ENCODE measurements at places on chromosomes 6 and 20. TPM values are rescaled to one million over a fixed set of nuclear protein-coding genes. Genes with fewer than 3 reads are reported as not detected.
A peak's percentile ranks its signal among the peaks of the same experiment; 100 is the strongest.

DNA sequence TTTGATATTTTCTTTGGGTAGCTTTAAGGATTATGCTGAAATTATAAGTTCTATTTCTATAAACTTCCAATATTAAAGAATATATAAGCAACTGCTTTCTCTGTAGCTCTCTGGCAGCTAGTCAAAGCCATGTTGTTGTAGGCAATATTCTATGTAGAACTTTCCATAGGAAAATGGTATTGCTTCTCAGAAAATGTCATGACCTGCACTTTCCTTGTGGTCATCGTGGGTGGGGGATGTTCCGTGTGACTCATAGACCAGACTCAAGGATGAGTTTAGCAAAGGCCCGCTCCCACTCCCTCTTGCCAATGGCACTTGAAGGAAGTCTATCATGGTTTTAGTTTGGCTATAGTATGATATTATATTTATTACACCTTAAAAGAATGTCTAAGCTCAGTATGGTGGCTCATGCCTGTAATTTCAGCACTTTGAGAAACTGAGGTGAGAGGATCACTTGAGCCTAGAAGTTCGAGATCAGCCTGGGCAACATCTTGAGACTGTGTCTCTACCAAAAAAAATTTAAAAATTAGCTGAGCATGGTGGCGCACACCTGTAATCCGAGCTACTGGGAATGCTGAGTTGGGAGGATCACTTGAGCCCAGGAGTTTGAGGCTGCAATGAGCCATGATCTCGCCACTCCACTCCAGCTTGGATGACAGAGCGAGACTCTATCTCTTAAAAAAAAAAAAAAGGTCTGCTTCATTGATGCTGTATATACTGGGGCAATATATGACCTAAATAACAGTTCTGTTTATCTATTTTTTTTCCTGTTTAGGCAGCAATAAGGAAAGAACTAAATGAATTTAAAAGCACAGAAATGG is 36.6 kb upstream of the LTV1 start:
- no peak for DNase-seq

DNA sequence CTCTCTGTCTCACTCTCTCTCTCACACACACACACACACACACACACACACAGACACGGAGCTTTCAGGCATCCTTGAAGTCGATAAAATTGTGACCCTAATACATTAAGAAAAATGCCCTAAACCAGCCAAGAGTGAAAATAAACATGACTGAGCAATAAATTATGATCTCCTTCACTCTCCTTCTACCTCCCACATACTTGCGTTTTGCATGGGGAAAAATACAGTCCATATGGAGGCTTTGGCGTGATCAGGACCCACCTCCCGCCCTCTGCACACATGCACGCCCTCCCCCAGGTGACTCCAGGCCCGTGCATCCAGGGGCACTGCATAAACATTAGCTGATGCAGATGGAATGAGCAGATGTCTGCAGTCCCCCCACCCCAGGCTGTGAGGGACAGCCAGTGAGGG is 114.2 kb upstream of the JARID2 start:
- DNase-seq = no peak

DNA sequence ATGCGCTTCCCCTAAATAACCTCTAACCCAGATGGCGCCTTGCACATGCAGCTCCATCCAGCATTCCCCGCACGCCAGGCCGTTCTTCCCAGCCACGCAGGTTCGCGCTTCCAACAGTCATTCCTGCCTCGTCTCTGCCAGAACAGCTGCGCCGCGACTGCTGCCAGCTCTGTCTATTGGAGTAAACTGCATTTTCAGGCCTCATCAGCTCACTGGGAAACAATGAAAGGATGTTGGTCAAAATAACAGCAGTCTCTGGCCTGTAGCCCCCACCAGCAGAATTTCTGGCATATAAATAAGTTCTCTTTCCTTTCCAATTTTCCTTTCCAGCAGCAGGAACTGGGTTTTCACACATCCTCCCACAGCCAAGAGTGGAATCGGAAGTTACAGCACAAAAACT is 14.6 kb downstream of the NRSN1 start:
- DNase-seq = peak; percentile 34

HLA-DOA gene
- 10.3 TPM for total RNA-seq

DNA sequence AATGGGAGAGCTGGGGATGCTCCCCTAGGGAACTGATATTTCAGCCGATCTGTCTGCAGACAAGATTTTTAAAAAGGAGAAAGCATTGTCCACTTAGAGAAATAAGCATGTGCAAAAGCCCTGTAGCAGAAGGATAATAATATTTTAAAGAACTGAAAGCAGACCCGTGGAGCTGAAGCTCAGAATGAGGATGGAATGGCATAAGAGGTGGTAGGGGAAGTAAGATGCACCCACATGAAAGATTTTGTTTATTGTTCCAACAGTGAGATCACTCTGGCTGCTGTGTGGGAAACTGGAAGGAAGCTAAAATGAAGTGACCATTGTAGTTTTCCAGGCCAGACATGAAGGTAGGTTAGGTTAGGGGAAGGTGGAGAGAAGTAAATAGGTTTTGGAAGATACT is 266.4 kb upstream of the PRDM1 start:
- DNase-seq = no peak

EPB41L1 gene
- 20.4 TPM for total RNA-seq

BPI gene
- not detected for total RNA-seq

DNA sequence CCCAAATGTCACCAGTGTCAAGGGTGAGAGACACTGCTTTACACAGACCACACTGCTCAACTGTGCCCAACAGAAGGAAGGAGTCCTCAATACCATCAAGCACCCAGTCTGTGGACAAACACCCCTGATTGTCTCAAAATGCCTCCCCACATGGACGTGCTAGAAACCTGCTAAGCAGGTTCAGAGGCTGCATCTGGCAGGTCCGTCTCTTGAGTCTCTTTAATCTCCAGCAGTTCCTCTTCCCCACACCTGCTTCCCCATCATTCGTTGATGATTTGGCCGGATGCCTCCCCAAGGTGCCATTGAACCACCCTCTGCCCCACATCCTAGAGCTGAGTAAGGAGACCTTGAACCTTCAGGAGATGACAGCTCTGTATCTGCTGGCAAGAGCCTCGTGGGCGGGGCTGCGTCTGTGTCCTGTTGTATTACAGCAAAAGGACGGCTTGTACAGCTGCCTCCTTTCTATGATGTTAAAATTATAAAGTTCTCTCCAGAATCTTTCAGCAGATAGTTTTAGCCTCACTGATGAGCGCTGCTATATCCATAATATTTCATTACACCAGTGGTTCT is 179.2 kb downstream of the PREX1 start:
- DNase-seq = no peak

KIF6 gene
- total RNA-seq = 0.75 TPM

DNA sequence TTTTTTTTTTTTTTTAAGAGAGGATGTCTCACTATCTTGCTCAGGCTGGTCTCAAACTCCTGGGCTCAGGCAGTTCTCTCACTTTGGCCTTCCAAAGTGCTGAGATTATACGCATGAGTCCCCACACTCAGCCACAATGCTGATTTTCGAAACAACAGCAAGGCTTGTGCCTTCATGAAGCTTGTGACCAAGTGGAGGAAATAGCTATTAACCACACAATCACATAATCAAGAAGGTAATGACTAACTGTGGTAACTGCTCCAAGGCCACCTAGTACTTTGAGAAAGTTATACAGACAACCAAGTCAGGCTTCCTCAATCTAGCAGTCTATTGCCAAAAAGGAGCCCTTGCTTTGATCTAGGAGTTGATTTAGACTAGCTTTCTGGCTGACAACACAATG is 46.3 kb downstream of the SOD2 start:
- DNase-seq = no peak

DNA sequence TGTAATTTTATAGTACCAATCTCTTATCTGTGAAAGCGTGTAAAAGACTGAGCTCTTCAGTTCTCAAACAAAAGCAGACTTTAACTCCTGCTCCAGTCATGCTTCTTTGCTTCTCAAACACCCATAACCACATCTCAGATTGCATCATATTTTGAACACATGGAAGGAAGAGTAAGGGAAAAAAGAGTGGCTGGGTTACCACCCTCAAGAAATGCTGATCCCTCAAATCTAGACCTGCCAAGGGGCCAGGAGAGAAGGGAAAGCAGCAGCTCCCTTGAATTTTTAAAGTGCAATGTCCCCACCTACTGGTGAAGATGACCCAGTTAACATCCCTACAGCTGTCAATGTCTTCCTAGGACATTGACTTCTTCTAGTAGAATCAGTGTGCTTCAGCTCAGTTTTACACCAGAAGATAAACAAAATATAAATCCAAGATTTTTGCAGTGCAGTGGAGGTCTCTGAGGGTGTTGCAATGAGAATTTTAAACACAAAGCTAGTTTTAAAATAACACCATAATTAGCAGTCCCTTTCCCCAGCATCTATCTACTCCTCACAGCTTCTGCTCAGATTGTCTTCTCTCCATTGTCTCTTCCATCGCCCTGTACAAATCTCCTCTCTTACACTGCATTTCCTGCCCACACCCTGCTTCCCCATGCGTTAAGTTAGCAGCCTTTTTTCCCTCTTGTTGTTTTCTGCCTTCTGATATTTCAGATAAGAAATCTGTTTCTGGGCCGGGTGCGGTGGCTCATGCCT is 22.6 kb upstream of the HLA-DQB2 start:
- DNase-seq = no peak

- DNase-seq = no peak
Measured at GRCh38 chr6:4909063-4909706, 94.7 kb downstream of the RPP40 start.

GRCh38 chr6:46378882-46379416 is 112.3 kb downstream of the RCAN2 start:
- no peak for DNase-seq

DNA sequence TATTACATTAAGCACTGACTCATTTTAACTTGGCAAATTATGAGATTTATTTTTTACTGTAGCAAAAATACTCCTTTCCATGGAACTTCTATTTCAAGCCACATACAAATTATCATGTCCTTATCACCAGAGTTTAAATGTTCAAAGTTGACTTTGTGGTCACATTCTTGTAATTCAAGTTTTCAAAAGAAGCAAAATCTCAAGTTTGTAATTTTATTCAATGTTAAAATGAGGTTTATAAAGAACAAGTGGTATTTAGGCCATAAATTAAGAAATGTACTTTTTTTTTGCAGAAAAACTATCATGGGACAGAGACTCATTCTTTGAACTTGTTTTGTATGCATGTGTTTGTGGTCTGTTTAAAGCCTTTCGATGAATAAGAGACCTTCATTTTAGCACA is 811.5 kb downstream of the TENT5A start:
- DNase-seq = no peak

GRCh38 chr6:31186052-31186734 is 15.7 kb upstream of the POU5F1 start:
- DNase-seq = peak; percentile 85

DNA sequence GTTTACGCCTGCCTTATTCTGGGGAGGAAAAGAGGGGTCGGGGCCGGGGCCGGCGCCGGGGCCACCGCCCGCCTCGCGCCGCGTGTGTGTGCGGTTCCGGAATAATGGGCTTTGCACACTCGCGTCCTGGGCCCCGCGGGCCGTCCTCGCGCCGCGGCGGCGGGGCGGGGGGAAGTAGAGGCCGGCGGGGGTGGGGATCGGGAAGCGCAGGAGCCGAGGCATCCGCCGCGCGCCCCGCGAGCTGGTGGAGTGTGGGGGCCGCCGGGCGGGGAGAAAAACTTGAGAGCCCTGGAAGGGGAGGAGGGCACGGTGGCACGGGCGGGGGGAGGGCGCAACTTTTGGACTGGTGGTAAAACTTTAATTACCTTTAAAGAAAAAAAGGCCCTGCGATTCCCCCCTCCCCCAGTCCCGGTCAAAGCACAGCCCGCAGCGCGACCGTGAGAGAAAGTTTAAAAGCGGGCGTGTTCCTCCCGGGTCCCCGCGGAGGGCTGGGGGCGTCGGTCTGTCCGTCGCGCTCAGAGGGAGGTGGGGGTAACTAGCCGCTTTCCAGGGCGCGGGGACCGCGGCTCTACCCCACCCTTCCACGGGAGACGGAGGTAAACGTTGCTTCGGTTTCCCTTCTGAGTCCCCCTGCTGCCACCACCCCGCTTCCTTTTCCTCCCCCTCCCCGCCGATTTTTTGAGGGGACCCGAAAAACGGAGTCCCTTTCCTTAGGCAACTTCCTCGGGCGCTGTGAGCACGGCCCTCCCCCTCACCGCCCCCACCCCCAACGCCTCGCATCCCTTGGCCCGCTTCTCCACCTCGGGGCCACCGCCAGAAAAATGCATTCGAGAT is 1.9 kb downstream of the L3MBTL3 start:
- DNase-seq = peak; percentile 35

PBX2 gene
- total RNA-seq = 25.3 TPM

SLC24A3 gene
- 0.77 TPM for total RNA-seq

CAPN11 gene
- not detected for total RNA-seq

SUMO4 gene
- 0.26 TPM for total RNA-seq

GRCh38 chr6:90383196-90383822 is 86.7 kb upstream of the BACH2 start:
- no peak for DNase-seq

PRR18 gene
- 0.07 TPM for total RNA-seq

- DNase-seq = no peak
Measured at GRCh38 chr6:40039042-40039441, 104.8 kb upstream of the MOCS1 start.

GRCh38 chr6:143742955-143743255 is 65.1 kb downstream of the PHACTR2 start:
- no peak for DNase-seq

DNA sequence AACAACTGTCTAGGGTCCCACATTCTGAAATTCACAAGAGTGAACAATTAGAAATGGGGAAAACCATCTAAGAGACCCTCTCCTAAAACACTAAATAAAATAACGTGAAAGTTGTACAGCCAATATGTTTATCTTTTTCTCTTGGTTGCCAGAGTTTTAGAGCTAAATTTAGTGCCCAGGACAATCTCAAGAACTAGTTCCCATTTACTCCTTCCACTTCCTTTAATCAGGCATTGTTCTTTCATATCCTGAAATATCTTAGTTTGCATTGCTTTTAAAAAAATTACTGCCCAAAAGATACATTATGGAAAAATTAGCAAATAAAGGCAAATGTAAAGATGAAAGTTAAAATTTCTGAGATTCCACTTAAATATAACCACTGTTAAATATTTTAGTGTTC is 33.1 kb upstream of the UBR2 start:
- no peak for DNase-seq

DNA sequence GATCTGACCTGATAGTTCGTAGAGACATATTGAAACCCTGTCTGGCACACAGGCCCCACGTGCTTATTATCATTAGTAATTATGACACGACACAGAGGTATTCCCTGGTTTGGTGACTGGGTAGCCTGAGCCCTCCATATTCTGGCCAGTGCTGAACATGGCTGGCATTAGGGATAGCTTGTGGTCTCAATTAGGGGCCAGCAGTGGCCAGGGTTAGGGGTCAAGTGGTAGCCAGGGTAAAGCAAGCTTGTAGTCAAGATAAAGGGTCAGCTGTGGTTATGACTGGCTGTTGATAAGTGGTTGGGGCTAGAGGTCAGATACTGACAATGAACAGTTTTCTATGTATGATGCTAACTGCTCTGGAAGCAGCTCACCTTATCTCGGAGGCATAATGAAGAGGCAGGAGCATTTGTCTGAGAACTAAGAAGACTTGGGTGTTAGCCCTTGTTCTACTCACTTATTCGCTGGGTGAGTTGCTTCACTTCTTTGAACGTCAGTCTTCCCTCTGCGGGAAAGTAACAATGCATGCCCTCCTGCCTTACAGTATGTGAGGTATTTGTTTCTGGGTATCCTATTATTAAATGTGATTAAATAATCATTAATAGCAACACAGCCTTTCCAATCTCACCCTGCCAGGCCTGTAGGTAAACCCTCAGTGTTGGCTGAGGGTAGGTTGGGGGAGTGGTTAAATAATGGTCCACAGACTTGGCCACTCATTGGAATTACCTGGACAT is 66.7 kb downstream of the VEGFA start:
- no peak for DNase-seq

GRCh38 chr20:36396340-36396739 is 90.2 kb downstream of the DLGAP4 start:
- no peak for DNase-seq

- DNase-seq = no peak
Measured at GRCh38 chr6:84416043-84416657, 188.7 kb upstream of the CEP162 start.

All from heart left ventricle (tissue), 16 donors.